ENCODE measurements at places on chromosomes 11 and 22.

- DNase-seq = no peak
Observed at GRCh38 chr11:33722590-33723234, 13.5 kb downstream of the CD59 start.

GRCh38 chr11:1155274-1155693, 2.5 kb upstream of the MUC5AC start:
- no peak for DNase-seq

GRCh38 chr11:126189109-126189929, 22.1 kb downstream of the RPUSD4 start:
- DNase-seq = no peak

DNA sequence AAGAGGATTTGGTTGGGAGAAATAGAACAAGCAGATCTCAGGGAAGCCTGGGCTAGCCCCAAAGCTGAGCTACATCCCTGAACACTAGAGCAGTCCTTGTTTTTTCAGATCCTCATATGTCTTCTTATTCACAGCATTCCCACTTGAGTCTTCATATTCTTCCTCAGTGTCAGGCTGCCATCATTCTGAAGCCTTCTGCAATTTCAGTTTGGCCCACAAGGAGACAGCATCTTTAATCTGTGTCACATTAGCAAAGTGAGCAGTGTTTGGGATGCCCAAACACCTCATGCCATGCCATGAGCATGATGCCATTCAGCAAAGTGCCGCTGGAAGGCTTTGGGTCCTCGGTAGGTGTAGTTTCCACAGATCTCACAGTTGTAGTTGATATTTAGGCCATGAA, 56.6 kb downstream of the SCN3B start:
- no peak for DNase-seq

DNA sequence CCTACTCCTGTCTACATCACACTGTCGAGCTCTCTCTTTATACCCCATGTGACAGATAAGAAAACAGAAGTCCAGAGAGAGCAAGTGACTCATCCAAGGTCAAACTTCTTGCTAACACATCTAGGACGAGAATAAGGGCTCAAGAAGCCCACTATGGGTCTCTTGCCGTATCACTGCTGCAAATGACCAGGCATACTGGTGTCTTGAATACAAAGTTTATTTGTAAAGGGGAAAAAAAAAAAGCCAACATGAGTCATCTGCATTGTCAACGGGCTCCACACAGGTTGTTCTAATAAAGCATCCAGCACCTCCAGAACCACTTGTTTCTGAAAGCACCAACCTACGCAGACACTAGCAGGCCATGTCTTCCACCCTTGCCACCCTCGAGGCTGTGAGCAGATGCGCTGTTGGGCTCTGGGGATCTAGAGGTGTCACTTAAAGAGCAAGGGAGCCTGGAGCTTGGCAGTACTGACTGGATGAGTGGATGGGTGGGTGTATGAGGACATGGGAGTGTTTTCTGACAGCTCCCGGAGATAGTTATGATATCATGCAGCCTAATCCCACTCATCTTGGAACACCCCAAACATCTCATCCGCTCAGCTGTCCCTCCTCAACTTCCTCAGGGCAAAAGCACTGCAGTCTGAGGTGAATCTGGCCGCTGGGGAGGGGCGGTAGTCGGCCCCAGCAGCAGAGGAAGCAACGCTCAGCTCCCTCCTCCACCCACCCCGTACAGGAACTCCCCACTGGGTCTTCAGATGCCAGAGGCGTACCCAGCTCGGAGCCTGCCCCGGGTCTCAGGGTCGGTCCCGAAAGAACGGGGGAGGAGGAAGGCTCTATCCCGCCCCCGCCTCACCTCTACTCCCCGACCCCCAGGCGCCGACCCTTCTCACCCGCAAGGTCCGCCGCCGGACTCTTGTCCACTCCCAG, 1.0 kb downstream of the SMCO4 start:
- DNase-seq = peak; percentile 28

GRCh38 chr11:35746356-35747153, 84.0 kb downstream of the TRIM44 start:
- no peak for DNase-seq

- DNase-seq = peak; percentile 56
Observed at GRCh38 chr11:30346068-30346688, 23.3 kb downstream of the ARL14EP start.

DNA sequence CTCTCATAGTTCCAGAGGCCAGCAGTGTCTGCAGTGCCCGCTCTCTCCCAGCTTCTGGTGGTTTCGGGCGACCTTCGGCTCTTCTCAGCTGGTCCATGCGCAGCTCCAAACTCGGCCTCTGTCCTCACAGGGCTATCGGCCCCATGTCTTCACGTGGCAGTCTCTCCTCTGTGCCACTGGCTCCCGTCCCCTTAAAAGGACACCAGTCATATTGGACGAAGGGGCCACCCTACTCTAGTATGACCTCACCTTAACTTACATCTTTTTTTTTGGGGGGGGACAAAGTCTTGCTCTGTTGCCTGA, 13.8 kb downstream of the LTO1 start:
- DNase-seq = no peak

GRCh38 chr11:77441426-77441825, 32.5 kb downstream of the PAK1 start:
- no peak for DNase-seq
